ENCODE measurements at places on chromosomes 3 and 15.

DNA sequence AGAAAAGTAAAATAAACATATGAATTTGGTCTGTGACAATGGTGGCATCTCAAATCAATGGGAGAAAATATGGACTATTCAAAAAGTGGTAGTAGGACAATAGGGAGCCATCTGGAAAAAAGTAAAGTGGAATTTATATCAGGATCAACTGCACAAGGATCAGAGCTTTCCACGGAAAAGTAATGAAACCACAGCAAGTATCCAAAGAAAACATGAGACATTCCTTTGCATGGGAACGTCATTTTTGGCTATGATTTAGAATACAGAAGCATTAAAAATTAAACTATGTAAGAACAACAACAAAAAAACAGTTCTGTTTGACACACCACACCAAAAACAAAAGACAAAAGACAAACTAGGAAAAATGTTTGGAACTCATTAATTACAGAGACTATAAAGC lies 18.7 kb downstream of the CRBN start:
- DNase-seq: no peak

DNA sequence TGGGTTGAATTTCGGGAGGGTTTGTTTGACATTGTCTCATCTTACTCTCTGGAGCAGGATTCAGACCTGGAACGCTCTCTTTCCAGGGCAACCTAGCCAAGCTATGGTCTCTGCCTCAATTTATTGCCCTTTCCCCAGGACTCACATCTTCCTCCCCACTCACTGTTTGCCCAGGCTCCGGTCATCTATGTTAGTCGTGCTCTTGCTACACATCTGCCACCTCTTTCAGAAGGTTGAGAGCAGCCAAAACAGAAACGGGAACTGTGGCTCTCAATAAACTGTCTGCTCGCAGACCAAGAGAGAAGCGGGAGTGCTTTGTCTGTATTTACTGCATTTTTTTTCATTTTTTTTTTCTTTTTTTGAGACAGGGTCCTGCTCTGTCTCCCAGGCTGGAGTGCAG lies 81.6 kb downstream of the ST6GAL1 start:
- no peak for DNase-seq

- DNase-seq: peak; percentile 24
These were observed 32.0 kb downstream of the SELENOT start for GRCh38 chr3:150635076-150635475.

- no peak for DNase-seq
These were observed 13.5 kb downstream of the POC1A start for GRCh38 chr3:52140769-52141168.

GRCh38 chr15:78052001-78052401 lies 25.5 kb downstream of the TBC1D2B start:
- no peak for DNase-seq

DNA sequence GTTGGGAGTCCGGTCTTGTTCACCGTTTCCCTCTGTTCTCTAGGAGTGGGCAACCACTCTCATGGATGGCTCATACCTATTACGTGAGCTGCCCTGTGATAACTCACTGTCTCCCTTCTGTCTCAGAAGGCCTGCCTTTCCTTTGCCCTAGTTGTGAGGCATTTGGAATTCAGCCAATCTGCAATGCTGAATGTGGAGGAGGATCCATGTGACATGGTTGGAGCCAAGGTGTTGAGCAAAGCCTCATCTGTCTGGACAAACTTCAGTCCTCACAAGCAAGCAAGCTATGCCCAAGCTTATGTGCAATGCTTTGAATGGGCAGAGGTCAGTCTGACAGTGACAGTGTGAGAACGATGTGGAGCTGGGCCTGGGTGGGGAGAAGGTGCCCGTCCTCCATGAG lies 37.8 kb upstream of the ATP10A start:
- DNase-seq: no peak

Measured in D341Med (cell line).